Activated CD4-positive, alpha-beta T cell treated with anti-CD3 and anti-CD28 coated beads, Interleukin-2, amount 10 ng/mL, durations not matched to agents 7 days and 5 days (primary cell): ENCODE measurements at places on chromosomes 2 and 18. TPM values are rescaled to one million over a fixed set of nuclear protein-coding genes. Genes with fewer than 3 reads are reported as not detected.

DNA sequence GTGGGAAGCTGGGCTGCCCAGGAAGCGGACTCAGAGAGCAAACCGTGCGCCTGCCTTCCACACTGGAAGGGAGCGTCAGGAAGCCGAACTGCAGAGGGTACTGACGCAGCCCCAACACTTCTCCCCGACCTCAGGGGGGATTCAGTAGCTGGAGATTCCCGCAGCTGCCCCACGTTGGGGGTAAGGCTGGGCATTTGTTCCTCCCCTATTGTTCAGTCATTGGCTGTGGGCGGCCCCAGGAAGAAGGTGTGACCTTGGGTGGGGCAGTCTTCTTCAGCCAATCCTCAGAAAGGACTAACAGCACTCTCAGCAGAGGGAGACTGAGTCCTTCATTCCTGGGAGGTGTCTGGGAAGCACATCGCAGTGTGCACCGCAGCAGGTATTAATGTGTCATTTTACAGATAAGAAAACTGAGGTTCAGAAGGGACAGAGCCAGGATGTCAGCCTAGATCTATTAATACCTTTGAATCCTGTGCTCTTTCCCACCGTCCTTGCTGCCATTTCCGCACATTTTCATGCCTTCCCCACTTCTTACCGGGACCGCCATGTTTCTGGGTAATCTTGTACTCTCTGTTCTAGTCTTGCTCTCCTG, 12.1 kb upstream of the C18orf32 start:
- no peak for DNase-seq
- H3K36me3 ChIP-seq, result no peaks in the 10 kb centered on the region
- peaks cover 15% of the 10 kb centered on the region for H3K27me3 ChIP-seq
- H3K4me1 ChIP-seq, result no peaks in the 10 kb centered on the region
- no peak overlapping the region for H3K27ac ChIP-seq

DNA sequence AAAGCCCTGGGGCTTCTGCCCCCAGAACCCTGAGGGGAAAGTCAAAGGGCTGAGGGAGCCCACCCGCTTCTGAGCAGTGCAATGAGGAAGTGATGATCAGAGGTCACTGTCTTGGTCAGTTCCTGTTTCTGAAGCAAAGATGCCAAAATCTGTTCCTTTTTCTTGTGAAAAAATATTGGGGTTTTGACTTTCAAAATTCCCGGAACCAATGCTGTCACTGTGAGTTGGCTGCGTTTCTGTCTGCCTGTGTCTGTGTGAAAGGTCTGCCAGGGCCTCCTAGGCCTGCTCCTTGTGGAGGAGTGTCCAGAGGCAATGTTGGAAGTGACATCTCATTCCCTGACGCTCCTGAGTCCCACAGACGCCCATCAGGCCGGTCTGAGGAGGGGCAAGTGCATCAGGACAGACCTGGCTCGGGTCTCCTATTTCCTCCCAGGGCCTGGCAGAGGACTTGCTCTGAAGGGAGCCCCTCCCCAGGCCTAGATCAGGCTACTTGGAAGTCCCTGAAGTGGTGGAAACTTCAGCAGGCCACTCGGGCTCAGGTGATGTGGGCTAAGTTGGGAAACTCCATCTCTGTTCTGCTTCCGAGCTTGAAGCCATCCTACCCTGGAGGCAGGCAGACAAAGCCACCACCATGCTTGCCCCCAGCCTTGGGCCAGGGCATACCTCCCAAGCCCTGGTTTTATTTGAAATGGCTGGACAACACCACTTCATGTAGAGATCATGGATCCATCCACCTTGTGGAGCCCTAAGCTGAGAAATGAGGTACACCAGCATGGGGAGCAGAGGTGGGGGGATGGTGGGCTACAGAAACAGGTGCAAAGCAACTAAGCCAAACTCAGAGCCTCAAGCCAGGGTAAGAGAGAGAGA, 51.0 kb downstream of the PKDCC start:
- peaks cover 56% of the 10 kb centered on the region for H3K4me1 ChIP-seq
- H3K4me3 ChIP-seq, result no peak overlapping the region
- H3K27me3 ChIP-seq, result peaks cover 7% of the 10 kb centered on the region
- H3K36me3 ChIP-seq, result peaks cover 15% of the 10 kb centered on the region
- DNase-seq, result no peak

GRCh38 chr2:22703286-22703920, 681.6 kb upstream of the KLHL29 start:
- H3K36me3 ChIP-seq, result no peaks in the 10 kb centered on the region
- no peaks in the 10 kb centered on the region for H3K4me1 ChIP-seq
- no peak for DNase-seq
- H3K27me3 ChIP-seq, result no peaks in the 10 kb centered on the region

- no peak overlapping the region for H3K4me3 ChIP-seq
- no peak for DNase-seq
- H3K27ac ChIP-seq, result no peak overlapping the region
- no peaks in the 10 kb centered on the region for H3K36me3 ChIP-seq
These were observed 232.8 kb downstream of the TCF4 start for GRCh38 chr18:55355223-55355622.

DNA sequence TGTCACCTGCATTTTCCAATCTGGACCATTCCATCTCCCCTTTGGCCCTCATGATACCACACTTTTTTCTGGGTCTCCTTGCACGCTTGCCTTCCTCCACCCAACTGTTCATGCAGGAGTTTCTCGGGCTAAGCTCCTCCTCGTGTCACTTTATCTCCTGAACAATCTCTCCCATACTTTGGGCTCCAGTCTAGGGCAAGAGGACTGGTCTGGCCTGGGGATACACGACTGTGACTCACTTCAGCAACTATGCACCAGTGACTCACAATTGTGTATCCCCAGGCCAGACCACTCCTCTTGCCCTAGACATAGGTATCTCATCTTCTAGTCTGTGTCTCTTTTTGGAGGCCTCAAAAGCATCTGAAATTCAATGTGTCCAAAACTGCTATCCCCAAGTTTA, 149.4 kb upstream of the PTPRM start:
- H3K4me1 ChIP-seq, result no peaks in the 10 kb centered on the region
- H3K27ac ChIP-seq, result no peak overlapping the region
- no peaks in the 10 kb centered on the region for H3K36me3 ChIP-seq
- H3K27me3 ChIP-seq, result no peaks in the 10 kb centered on the region

DNA sequence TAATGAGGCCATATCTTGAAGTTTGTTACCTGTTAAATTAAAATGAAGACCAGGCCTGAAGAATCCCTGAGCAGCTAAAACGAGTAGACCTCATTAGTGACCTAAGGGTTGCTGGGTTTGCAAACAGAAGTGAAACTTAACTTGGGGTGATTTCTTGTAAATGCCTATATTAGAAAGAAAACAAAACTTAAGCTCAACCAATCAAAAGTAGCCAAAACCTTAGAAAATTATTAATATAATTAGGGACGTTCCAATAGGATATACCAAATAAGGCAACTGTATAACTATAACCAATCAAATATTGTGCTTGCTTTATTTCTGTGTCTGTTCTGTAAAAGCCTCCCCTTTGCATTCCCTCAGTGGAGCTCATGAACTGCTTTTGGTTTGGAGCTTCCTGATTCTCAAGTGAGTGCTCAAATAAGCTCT, 137.9 kb upstream of the VRK2 start:
- H3K4me3 ChIP-seq, result no peak overlapping the region
- H3K27ac ChIP-seq, result peak overlapping the region; percentile 81
- peaks cover 5% of the 10 kb centered on the region for H3K36me3 ChIP-seq
- DNase-seq, result no peak
- peaks cover 29% of the 10 kb centered on the region for H3K4me1 ChIP-seq

GRCh38 chr2:106058469-106059137, 135.5 kb downstream of the UXS1 start:
- H3K4me3 ChIP-seq, result no peak overlapping the region
- H3K36me3 ChIP-seq, result peaks cover 11% of the 10 kb centered on the region
- DNase-seq, result peak; percentile 24
- peak overlapping the region; percentile 84 for H3K27ac ChIP-seq
- H3K4me1 ChIP-seq, result peaks cover 54% of the 10 kb centered on the region

GRCh38 chr2:157874997-157875640, 1.0 kb downstream of the ACVR1 start:
- H3K4me1 ChIP-seq, result peaks cover 73% of the 10 kb centered on the region
- H3K36me3 ChIP-seq, result peaks cover 37% of the 10 kb centered on the region
- H3K4me3 ChIP-seq, result peak overlapping the region; percentile 96
- H3K27ac ChIP-seq, result peak overlapping the region; percentile 94
- no peaks in the 10 kb centered on the region for H3K27me3 ChIP-seq

DNA sequence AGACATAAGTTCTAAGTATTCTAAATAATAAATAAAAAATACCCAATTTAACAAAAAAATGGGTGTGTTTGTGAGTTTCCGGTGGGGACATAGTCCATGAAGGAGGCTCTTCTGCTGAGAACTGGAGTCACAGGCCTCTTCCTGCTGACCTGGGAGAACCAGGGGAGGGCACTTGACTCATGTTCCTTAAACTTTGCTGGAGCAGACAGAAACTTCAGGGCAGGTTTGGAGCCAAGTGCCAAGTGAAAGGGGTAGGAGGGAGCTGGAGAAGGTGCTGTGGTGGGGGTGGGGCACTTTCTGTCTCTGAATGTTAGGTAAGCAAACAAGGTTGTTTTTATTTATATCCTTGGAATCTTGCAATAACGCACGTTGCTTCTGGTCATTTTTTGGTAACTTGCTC, 78.8 kb upstream of the TTN start:
- DNase-seq, result no peak
- no peaks in the 10 kb centered on the region for H3K27me3 ChIP-seq
- no peak overlapping the region for H3K4me3 ChIP-seq

Gene GPR75
- 1.9 TPM for total RNA-seq

Gene BCL11A
- total RNA-seq, result 0.04 TPM

Gene DLX2
- total RNA-seq, result not detected

Gene PPP1R1C
- not detected for total RNA-seq

Gene DSG2
- total RNA-seq, result 1.3 TPM

Gene PPM1B
- 54.2 TPM for total RNA-seq

Gene IGFBP5
- not detected for total RNA-seq

Gene FKBP7
- 1.4 TPM for total RNA-seq

Gene UBE2F
- total RNA-seq, result 80.5 TPM

Gene ADCYAP1
- total RNA-seq, result not detected

Gene OSGEPL1
- 7.7 TPM for total RNA-seq
